ENCODE measurements at places on chromosomes 4 and X. TPM values are rescaled to one million over a fixed set of nuclear protein-coding genes. Genes with fewer than 3 reads are reported as not detected.

The RWDD4 gene
- 9.9 TPM for total RNA-seq

The SMAD1 gene
- 3.7 TPM for total RNA-seq

The HMX1 gene
- not detected for total RNA-seq

The PPP2R2C gene
- total RNA-seq: not detected

The JCHAIN gene
- 0.84 TPM for total RNA-seq

The ZCCHC4 gene
- 9.5 TPM for total RNA-seq

The USP26 gene
- total RNA-seq: not detected

The NXF2B gene
- total RNA-seq: not detected

The PSAPL1 gene
- total RNA-seq: not detected

The MAGEB1 gene
- not detected for total RNA-seq

The DGKK gene
- not detected for total RNA-seq

The CISD2 gene
- total RNA-seq: 17.6 TPM

The BEX2 gene
- 25.7 TPM for total RNA-seq

The TSPAN6 gene
- total RNA-seq: 0.17 TPM

The BGN gene
- total RNA-seq: not detected

The CLDN24 gene
- total RNA-seq: not detected

The MAGEA3 gene
- not detected for total RNA-seq

The ARMCX4 gene
- 8.6 TPM for total RNA-seq

The C4orf50 gene
- 3.5 TPM for total RNA-seq

The CYTL1 gene
- 0.54 TPM for total RNA-seq

The TMEM187 gene
- 6.0 TPM for total RNA-seq

The CCNA2 gene
- total RNA-seq: 1.3 TPM

The MAP7D2 gene
- total RNA-seq: 0.99 TPM

The SLC38A5 gene
- 23.3 TPM for total RNA-seq

The SOD3 gene
- not detected for total RNA-seq

The PAK3 gene
- 3.7 TPM for total RNA-seq

The DCUN1D4 gene
- total RNA-seq: 28.1 TPM

The PRDX4 gene
- 7.9 TPM for total RNA-seq

The SSX3 gene
- total RNA-seq: not detected

The HERC6 gene
- total RNA-seq: 21.5 TPM

The HSD17B13 gene
- total RNA-seq: 0.52 TPM

The MAPK10 gene
- 0.72 TPM for total RNA-seq

The CLDN22 gene
- not detected for total RNA-seq

The NPY5R gene
- total RNA-seq: not detected

The AMTN gene
- total RNA-seq: not detected

The SLC49A3 gene
- total RNA-seq: 2.6 TPM

The COX7B2 gene
- total RNA-seq: not detected

The SCFD2 gene
- total RNA-seq: 23.9 TPM

The NLGN3 gene
- total RNA-seq: 4.4 TPM

The CYLC1 gene
- total RNA-seq: not detected

The BEX3 gene
- total RNA-seq: 29.2 TPM

The TMEM255A gene
- not detected for total RNA-seq

The CEP44 gene
- total RNA-seq: 32.2 TPM

The MTM1 gene
- total RNA-seq: 31.9 TPM

The GPRASP1 gene
- 27.0 TPM for total RNA-seq

The TEX13B gene
- total RNA-seq: not detected
